Stimulated activated CD8-positive, alpha-beta memory T cell treated with anti-CD3 and anti-CD28 coated beads, Interleukin-4, amount 100 ng/mL, for 24 hours (primary cell): ENCODE measurements at places on chromosomes 3 and 15.
A peak's percentile ranks its signal among the peaks of the same experiment; 100 is the strongest.

DNA sequence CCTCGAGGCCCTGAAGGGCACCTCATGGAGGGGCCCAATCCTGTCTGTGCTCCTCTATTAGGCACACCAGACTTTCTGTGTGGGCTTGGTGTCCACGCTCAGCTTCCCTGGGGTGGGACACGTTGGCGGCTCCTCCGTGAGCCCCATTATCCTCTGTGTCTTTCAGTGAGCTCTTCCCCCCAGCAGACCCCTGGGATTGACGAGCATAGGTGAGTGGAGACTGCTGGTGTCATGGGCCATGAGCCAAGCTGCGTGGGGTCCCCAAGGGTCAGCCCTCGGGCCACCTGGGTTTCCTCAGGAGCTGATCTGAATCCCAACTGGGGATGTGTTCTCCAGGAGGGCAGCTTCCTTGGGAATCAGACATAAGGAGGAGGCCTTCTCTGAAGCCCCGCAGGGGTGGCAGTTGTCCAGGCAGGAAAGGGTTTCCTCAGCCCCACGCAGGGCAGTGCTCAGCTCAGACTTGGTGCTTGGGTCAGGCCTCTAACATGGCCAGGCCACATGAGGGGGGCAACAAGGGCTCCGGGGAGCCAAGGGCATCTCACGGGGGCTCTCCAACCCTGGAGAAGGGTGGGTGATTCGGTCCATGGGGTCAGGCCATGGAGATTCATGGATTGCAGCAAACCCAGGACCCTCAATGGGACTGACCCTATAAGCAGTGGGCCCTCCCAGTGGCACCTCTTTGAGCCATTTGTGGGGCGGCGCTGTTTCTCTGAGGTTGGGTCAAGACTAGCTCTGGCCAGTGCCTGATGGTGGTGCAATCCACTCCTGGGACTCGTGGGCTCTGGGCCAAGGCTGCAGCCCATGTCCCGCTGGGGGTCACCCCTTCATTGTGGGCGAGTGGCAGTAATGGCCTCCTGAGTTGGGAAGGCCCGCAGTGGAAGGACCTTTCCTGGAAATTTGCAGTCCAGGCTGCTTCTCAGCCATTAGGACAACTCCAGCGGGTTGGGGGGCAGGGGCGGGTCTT, 222.5 kb downstream of the SNRPN start:
- DNase-seq = no peak

GRCh38 chr15:59339252-59339672, 33.4 kb downstream of the MYO1E start:
- DNase-seq = no peak

GRCh38 chr3:123367467-123368154, 81.3 kb downstream of the ADCY5 start:
- DNase-seq = no peak

GRCh38 chr3:122406198-122406597, 9.7 kb downstream of the WDR5B start:
- no peak for DNase-seq

GRCh38 chr3:175818811-175819464, 959.8 kb downstream of the NAALADL2 start:
- no peak for DNase-seq

GRCh38 chr3:14634763-14635400, 16.7 kb upstream of the CCDC174 start:
- DNase-seq = no peak

GRCh38 chr3:25910997-25911396, 121.1 kb downstream of the OXSM start:
- peak; percentile 15 for DNase-seq

- DNase-seq = no peak
Observed at GRCh38 chr3:163552659-163552966, 1525.7 kb downstream of the SI start.

- DNase-seq = no peak
Observed at GRCh38 chr15:94086341-94086740, 145.0 kb upstream of the MCTP2 start.

DNA sequence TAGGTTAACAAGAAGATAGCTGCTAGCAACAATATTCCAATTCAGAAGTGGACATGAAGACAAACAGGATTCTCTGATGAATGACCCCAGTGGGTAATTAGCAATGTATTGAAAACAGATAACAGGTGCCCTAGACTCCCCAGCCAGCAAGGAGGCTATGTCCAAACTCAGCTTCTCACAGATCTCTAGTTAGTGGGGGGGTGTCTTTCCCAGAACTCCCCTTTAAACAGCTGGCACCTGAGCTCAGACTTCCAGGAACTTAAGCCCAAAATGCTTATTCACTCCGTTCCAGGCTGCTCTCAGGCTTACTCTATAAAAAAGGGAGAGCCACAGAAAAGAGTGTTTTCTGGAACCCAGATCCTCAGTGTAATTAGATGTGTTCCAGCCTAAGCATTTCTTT, 423.0 kb upstream of the THBS1 start:
- DNase-seq = no peak

DNA sequence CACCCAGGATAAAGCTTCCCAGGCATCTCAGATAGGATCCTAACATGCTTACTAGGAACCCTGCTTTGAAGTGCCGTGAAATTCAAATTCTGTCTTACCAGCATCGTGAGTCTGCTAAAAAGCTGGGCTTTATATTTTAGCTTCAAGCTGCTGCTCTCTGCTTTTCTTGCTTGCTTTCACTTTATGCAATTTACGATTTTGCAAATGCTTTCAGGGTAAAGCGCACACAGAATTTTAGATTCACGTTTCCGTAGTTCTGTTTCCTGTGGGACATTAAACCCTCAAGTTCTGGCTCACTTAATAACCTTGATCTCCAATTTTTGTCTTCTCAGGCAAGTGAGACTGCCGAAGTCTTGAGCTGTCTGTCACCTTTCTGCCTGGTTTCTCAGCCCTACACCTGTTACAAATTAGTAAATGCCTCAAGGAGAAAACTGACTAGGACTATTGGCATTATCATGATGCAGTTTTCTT, 170.5 kb upstream of the TGFBR2 start:
- no peak for DNase-seq

GRCh38 chr3:116046350-116046749, 398.9 kb downstream of the LSAMP start:
- DNase-seq = no peak

DNA sequence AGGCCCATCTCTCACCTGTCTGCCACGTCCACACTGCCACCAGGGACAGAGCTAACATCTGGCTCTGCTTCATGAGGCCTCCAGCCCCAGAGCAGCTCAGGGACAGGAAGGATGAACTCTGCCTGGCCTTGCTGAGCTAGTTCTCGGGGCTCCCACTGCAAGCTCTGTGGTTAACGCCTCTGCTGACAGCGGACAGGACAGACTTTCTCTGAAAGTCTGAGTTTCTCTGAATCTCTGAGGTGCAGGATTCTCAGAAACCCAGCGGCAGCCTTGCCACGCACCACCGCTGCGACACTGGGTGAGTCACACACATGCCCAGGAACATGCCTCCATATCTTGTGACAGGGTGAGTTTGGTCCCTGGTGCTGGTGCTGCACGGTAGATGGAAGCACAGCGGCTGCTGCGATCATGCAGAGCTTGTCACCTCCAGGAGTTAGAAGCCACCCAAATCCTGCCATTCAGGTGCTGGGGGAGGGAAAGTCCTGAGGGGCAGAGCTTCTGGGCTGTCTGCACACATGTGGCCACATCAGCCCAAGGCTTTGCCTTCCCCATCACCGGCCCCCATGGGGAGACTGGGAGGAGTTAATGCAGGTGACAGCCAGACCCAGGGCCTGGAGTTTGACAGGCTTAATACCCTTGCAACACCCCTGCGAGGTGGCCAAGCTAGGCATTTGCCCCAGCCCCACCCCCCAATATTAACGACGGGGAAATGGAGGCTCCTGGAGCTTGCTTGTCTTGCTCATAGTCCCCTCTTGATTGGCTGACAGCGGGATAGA, 267.0 kb downstream of the PLCL2 start:
- peak; percentile 78 for DNase-seq

GRCh38 chr3:9749296-9749644, 482 bp upstream of the OGG1 start:
- no peak for DNase-seq

- no peak for DNase-seq
Observed at GRCh38 chr15:100879061-100879463, 569 bp upstream of the ALDH1A3 start.

- no peak for DNase-seq
Observed at GRCh38 chr3:186081678-186082077, 27.2 kb downstream of the ETV5 start.

GRCh38 chr15:51718219-51718618, 19.2 kb downstream of the LYSMD2 start:
- DNase-seq = no peak

DNA sequence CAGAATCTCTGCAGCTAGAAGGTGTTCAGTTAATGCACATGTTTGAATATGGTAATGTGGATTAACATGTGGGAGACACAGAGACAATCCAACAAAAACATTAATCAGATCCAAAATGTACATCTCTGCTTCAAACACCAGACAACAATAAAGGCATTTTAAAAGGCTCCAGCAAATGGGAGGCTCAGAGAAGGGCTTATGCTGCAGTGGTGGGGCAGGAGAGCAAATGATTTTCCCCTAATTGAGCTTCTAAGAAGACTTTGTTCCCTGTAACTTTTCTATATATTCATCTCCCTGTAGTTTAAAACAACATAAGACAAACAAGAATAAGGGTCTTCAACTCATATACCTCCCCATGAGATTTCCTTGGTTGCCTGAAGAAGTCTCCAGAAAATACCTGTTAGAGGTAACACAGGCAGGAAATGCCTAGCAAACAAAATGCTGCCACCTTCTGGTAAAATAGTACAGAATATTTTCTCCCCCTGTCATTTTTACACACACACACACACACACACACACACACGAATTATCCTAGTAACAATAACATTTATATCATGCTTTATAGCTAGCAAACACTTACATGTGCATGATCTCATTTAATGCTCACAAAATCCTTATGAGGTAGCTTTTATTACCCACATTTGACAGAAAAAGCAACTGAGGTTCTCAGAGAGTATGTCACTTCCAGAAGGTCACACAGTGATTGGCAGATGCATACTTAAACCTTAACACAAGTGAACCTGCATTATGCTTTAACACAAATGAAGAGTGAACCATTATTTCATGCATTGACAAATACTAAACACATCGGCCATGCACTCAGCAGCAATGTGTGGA, 123.4 kb upstream of the MB21D2 start:
- no peak for DNase-seq

DNA sequence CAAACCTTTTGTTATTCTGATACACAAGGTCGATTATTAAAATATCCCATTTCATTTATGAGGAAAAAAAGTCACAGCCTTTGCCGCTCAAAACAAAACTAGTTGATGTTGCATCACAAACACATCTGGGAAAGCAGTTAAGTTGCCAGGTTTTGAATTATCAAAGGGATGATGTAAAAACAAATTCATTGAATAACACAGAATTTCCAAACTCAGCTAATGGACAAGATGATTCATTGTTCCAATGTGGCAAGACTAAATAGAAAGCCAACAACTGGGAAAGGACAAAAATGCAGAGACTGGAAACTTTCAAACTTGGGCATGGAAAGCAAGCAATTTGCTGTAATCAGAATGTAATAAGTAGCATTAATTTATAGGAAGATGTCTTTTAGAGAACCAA, 610.0 kb upstream of the ZNF385D start:
- DNase-seq = no peak

DNA sequence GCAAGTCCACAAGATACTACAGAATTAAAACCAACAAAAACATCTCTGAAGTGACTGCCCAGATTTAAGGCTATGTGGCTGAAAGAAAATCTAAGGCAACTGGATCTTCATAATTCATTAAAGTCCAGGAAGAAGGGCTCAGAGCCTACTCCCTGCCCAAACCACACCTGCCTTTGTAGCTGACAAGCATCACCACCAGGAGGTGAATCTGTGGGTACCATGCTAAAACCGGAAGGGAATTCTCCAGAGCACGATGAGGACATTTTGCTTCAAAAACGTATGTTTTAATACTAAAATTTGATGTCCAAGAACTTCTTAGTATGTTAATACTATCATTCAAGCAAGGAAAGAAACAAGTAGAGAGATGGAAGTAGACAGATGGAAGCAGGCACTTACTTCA, 495.9 kb upstream of the NECTIN3 start:
- no peak for DNase-seq
